ENCODE measurements at places on chromosomes 6 and 20.

DNA sequence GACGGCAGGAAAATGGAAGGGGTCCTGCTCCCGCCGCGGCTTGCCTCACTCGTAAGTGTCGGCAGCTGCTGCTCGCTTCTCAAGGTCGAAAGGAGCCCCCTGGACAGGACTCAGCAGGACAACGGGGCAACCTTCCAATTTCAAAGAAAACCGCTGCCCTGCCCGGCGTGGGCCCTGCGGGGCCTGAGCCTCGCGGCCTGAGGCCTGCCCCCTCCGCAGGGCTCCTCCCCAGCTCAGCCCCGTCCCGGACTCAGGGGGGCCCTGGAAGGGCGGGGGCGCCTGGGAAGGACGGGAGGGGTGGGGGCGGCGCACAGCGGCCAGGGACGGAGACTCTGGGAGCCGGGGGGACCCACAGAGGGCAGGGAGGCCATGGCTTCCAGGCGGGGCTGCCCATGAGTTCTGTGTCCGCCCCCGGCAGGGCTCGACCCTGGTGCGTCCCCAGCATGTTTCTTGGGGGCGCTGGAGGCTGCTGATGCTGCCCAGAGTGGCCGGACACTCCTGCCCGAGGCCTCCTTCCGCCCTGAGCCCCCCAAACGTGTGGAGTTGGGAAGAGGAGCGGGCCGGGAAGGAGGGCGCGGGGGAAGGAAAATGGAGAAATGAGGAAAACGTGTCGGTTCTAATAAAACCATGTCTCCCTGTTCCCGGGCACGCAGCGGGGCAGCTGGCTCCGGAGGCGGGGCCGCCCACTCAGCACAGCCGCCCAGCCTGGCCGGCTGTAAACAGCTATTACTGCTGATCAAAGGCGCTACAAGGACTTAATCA, 114.6 kb downstream of the DLL1 start:
- no peak for DNase-seq

DNA sequence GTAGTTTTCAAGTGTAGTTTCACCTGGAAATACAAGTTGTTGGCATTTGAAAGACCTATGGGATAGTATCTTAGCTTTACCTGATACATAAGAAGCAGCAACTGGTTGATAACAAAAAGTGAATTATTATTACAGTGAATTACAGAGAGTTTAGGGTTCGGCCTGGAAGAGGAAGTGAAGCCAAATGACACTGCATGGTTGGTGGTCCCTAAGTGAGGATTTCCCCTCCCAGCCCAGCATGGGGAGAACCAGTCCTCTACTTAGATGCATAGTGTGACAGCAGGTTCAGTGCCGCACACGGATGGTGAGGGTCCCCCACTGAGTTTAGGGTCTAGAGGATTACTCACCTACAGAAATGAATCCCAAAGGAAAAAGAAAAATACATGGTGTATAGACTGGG, 18.1 kb downstream of the HLA-DPB1 start:
- DNase-seq: no peak

GRCh38 chr6:168623736-168624135, 182.8 kb downstream of the SMOC2 start:
- DNase-seq: no peak

- DNase-seq: no peak
These were observed 11.3 kb downstream of the PAQR8 start for GRCh38 chr6:52373151-52373690.

Data from GM12865 (cell line).